Activated CD8-positive, alpha-beta T cell treated with anti-CD3 and anti-CD28 coated beads for 36 hours (primary cell): ENCODE measurements at places on chromosomes 5 and 9.

DNA sequence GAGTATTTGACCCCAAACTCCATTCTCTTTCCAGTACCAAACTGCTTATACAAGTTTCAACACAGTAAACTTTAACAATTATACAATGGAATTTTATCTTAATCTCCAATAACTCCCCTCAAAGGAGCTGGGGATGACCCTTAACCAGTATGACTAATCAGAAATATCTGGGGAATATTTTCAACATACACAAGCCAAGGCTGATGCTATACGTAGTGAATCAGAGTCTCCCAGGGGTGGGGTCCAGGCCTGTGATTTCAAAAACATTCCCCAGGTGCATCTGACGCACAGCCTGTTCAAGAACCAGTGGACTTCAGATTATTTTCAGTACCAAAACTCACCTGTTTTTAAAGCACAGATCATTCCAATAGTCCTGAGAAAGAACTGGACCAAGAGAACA, 11.8 kb upstream of the SEMA5A start:
- no peak for DNase-seq

DNA sequence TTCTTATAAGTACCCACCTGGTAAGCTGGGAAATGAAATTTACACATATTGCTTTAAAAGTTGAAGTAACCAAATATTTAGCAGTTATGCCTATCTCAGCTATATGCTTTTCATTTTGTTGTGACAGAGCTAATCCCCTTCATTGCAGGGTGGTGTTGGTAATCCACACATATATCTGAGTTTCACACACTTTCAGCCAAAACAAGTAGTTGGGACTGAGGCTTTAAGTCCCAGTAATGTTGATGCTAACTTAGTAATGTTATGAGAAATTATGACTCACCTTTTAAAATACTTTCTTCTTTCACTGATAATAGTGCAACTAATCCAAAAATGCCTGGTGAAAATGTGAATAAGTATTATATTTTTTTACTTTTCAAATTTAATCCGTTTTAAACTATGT, 19.2 kb upstream of the RICTOR start:
- DNase-seq = no peak

DNA sequence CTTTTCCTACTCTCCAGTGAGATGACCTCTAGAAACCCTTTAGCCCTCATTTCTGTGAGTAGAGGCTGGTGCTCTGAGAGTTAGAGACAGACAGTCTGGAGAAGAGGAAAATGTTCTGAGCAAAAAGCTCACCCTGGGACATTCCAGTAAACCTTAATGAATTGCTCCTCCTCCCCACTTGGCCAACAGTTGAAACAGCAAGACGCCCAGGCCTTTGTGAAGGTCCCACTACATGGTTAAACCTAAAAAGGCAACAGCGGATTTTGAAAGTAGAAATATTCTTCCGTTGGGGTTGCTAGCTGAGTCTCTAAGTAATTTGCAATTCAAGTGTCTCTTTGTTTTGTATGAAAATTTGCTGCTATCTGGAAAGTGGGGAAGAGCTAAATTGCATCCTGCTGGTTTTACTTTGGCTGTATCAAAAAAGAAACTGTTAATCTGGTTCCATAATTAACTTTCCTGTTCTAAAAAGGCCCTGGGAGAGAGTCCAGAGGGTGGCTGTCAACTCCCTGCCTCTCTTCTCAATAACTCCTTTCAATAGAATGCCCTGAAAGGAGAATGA, 63.8 kb downstream of the ATP10B start:
- no peak for DNase-seq

GRCh38 chr9:117268847-117269446, 145.9 kb downstream of the ASTN2 start:
- no peak for DNase-seq

- DNase-seq = peak; percentile 63
Measured at GRCh38 chr5:52709167-52709925, 78.4 kb upstream of the ITGA1 start.

- DNase-seq = no peak
Measured at GRCh38 chr5:179720222-179720621, 12.4 kb upstream of the MAML1 start.

DNA sequence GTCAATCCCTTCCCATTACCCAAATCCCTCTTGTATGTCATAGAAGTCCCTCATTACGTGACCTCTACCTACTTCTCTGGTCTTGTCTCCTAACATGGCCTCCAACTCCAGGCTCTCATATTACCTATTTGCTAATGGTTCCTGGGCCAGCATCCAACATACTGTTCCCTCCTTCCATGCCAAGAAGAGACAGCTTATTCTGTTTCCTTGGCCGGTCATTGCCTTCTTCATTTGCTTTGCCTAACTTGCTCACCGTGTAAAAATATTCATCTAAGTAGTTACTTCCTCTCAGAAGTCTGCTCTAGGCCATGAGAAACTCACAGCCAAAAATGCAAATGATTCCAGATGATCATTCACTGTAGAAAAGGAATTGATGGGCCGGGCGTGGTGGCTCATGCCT, 8.9 kb upstream of the IL6ST start:
- DNase-seq = no peak

GRCh38 chr9:76150013-76150412, 244.2 kb downstream of the RFK start:
- no peak for DNase-seq

DNA sequence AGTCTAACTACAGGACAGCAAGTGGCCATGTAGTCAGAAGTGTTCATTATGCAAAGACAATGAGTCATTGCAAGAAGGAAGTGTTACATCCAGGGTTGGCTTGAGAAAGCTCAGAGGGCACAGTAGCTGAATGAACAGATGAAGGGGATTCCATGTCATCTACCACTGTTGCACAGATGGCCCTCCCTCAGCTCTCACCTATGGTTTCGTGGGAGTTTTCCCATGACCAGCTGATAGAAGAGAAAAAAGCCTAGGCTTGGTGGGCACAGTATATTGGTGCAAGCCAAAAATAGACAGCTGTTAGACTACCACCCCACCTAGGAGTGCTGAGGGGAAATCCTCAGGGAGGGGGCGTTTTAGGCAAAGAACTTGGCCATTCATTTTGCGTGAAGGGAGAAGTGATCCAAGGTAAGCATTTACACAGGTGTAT, 217.0 kb downstream of the DMRT2 start:
- DNase-seq = no peak

GRCh38 chr9:91282292-91282691, 79.4 kb downstream of the AUH start:
- DNase-seq = no peak

GRCh38 chr5:143201589-143201988, 201.9 kb downstream of the NR3C1 start:
- no peak for DNase-seq

DNA sequence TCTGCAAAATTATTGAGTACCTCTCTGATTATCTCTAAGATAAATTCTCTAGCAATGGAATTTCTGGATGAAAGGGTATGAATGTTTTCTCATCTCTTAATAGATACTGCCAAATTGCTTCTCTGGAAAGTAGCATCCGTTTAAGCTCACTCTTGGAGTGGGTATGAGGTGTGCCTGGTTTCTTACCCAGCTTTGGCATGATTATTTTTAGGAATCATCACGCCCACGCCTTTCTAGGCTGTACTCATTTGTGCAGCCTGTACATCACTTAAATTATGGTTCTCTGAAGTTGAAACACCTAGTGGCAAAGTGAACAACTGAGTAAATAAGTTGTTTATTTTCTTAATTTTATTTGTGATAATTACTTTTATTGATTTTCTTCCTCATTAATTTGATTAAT, 156.5 kb upstream of the IL12B start:
- no peak for DNase-seq

GRCh38 chr9:16612627-16613026, 257.8 kb downstream of the BNC2 start:
- DNase-seq = no peak

GRCh38 chr5:169628892-169629291, 8.2 kb upstream of the DOCK2 start:
- DNase-seq = no peak

- no peak for DNase-seq
Measured at GRCh38 chr9:88197781-88198340, 59.6 kb upstream of the SPATA31C2 start.

DNA sequence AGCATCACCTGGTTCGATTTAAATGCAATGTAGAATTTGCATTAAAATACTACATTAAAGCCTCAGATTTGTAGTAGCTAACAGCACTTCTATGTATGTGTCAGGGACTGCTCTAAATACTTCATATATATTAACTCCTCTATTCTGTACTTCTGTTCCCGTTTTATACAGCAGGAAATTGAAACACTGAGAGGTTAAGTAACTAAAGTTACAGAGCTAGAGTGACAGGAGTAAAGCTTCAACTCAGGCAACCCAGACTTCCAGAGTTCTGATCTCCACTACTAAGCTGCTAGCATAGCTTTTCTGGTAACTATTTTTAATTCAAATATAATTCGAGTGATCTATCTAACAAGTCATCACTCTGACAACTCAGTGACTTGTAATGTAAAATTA, 619 bp upstream of the APC start:
- DNase-seq = no peak

- DNase-seq = no peak
Measured at GRCh38 chr9:10032166-10032565, 580.6 kb downstream of the PTPRD start.

DNA sequence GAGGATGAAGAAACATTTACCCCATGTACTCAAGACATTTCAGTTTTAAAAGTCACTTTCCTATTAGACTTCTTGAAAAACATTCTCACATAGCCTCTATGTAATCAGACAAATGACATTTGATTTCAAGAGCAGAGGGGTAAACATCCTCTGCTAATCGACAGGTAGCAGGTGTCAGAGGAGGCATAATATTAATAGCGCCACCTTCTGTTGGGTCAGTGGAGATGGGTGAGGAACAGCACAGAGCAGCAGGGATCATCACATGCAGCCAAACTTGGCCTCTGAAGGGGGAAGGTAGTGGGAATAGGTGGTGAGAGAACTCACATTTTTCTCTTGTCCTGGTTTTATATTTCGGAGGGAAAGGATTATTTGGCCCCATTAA, 3.3 kb upstream of the LSM11 start:
- DNase-seq = peak; percentile 26

- no peak for DNase-seq
Measured at GRCh38 chr5:106822851-106823250, 847.9 kb downstream of the EFNA5 start.

GRCh38 chr5:81794226-81794625, 43.3 kb upstream of the SSBP2 start:
- no peak for DNase-seq

DNA sequence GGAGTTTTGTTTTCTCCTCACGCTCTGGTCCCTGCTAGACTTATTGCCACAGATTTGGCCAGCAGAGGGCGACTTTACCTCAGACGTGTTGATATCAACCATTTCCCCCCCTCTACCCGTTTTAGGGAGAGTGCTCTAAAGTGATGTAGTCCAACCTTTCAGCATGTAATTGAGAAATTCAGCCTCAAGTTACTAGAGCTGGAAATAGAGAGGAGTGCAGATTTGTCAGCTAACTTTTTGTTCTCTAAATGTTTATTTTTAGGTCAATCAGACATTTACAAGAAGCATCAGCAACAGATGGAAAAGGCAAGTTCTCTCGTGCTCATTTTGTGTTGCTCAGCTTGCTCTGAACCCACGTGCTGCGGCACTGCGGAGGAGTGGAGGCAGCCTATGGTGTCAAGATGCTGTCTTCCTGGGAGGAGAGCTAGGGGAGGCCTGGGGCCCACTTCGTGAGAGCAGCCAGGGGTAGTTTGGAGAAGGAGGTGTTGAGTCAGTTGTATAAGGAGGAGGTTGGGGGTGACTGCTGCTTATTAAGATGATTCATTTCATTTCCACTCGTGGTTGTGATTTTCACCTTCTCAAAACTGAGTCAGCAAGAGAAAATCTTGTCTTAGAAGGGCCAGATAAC, 53.6 kb downstream of the GPR107 start:
- peak; percentile 95 for DNase-seq

- peak; percentile 37 for DNase-seq
Measured at GRCh38 chr9:121700165-121700831, 48.9 kb downstream of the DAB2IP start.

- DNase-seq = no peak
Measured at GRCh38 chr9:86413971-86414880, 60.0 kb upstream of the TUT7 start.

- no peak for DNase-seq
Measured at GRCh38 chr5:10666531-10667299, 94.3 kb downstream of the DAP start.

GRCh38 chr5:95951916-95952315, 9.7 kb downstream of the ELL2 start:
- DNase-seq = no peak

DNA sequence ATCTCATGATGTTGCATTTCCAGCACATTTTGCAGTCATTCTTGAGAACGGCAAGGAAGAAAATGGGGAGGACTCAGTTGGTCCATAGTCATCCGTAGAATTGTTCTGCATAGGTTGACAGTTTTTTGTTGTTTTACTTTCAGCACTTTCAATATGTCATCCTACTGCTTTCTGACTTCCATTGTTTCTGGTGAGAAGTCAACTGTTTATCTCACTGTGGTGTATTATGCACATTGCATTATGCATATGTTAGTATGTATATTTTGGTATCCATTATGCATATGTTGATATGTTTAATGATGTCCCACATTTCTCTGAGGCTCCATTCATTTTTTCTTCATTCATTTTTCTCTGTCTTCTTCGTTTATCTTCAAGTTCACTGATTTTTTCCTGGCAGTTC, 10.5 kb downstream of the ADAMTS16 start:
- no peak for DNase-seq

GRCh38 chr5:54159153-54159892, 151.1 kb downstream of the ARL15 start:
- no peak for DNase-seq

DNA sequence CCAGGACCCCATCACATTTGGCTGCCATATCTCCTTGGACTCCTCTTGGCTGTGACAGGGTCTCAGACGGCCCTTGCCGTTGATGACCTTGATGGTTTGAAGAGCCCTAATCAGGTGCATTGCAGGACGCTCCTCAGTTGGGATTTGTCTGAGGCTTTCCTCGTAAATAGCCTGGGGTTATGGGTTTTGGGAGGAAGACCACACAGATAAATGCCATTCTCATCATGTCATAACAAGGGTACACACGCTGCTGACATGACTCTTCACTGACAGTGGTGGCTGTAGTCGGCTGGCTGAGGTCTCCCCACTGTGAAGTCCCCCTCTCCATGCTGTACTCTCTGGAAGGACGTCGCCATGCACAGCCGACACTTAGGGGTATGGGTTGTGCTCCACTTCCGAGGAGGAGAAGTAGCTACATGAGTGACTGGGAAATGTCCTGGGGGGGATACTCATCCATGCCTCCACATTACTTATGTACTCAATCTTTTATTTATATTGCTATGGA, 42.9 kb upstream of the SPTLC1 start:
- DNase-seq = no peak
